ENCODE measurements at places on chromosomes 11 and 22.

GRCh38 chr11:120828847-120829246, 195.1 kb upstream of the TBCEL start:
- DNase-seq, result no peak

GRCh38 chr11:20099527-20099926, 60.7 kb downstream of the DBX1 start:
- DNase-seq, result no peak

DNA sequence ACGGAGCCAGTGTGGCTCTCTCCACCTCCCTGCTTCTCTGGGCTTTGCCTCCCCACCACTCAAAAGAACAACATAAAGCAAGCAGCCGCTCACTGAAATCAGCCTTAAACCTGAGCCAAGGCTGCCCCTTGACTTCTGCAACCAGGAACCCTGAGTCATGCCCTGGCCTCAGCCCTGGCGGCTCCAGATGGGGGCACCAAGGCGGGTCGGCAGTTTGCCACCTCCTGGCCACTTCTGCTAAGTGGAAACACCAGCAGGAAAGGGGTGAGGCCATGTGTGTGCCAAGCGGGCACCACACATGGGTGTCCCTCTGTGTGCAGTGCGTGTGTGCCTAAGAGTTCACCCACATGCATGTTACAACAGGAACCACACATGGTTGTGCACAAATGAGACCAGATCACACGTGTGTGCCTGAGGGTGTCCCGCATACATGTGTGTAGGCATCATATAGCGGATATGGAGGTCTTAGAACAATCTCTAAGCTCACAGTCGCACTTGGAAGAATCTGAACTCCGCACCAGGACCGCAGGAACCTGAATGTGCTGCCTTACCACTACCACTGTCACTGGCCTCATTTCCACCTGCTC, 221.2 kb downstream of the MN1 start:
- DNase-seq, result no peak

GRCh38 chr22:42714768-42715390, 5.8 kb downstream of the A4GALT start:
- DNase-seq, result no peak

DNA sequence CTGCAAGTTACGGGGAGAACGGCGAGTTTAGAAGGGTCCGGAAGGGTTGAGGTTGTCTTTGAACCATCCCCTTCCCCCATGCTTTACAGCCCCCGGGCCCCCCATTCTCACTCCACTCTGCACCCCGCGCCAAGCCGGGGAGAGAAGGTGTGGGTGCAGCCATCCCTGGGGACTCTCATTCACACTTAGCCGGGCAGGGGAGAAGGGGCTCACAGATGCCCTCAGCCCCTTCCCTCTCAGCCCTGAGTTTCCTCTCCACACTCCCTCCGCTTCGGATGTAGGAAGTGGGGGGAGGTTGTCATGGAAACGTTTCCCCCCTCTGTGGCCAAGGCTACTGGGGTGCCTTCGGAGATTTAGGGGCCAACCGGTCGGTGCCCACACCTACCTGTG, 334 bp downstream of the CADM1 start:
- DNase-seq, result no peak

- no peak for DNase-seq
Observed at GRCh38 chr11:81673001-81673400, 1060.7 kb downstream of the FAM181B start.

- no peak for DNase-seq
Observed at GRCh38 chr11:133832096-133832990, 13.0 kb downstream of the SPATA19 start.

GRCh38 chr11:44684859-44685281, 41.9 kb upstream of the TSPAN18 start:
- no peak for DNase-seq

GRCh38 chr11:67056267-67057204, at the start of gene RHOD:
TSS of gene RHOD (plus strand) at chr11:67056847. CDS start at chr11:67056903, 56 bp downstream.
- DNase-seq, result no peak

GRCh38 chr11:19499026-19499669, 213.5 kb upstream of the NAV2 start:
- no peak for DNase-seq

GRCh38 chr22:44458044-44459020, 39.7 kb downstream of the RTL6 start:
- no peak for DNase-seq

GRCh38 chr11:86179646-86180064, 64.9 kb upstream of the EED start:
- no peak for DNase-seq
